ENCODE measurements at places on chromosomes 3 and 15.

GRCh38 chr3:192915304-192915703, 2.4 kb downstream of the MB21D2 start:
- no peak for DNase-seq

- DNase-seq, result no peak
These were observed 244.0 kb downstream of the GABRG3 start for GRCh38 chr15:27214961-27215360.

GRCh38 chr15:58988006-58988785, 733 bp downstream of the RNF111 start:
- DNase-seq, result peak; percentile 37

DNA sequence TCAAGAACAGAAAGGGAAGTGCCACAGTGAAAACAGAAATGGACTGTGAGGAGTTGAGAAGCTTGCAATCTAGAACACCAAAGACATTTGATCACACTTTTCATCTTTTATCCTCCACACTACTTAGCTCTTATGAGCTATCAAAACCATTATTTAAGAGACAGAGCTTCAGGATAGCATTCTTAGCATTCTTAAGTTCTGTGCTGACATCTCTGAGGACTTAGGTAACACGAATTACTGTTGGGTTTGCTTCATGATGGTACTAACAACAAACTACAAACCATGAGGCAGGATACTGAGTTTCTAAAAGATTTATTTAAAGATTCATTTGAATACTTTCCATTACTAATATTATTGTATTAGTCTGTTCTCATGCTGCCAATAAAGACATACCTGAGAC, 1038.6 kb downstream of the TUSC7 start:
- no peak for DNase-seq

GRCh38 chr15:68354923-68355322, 77.0 kb downstream of the ITGA11 start:
- no peak for DNase-seq

DNA sequence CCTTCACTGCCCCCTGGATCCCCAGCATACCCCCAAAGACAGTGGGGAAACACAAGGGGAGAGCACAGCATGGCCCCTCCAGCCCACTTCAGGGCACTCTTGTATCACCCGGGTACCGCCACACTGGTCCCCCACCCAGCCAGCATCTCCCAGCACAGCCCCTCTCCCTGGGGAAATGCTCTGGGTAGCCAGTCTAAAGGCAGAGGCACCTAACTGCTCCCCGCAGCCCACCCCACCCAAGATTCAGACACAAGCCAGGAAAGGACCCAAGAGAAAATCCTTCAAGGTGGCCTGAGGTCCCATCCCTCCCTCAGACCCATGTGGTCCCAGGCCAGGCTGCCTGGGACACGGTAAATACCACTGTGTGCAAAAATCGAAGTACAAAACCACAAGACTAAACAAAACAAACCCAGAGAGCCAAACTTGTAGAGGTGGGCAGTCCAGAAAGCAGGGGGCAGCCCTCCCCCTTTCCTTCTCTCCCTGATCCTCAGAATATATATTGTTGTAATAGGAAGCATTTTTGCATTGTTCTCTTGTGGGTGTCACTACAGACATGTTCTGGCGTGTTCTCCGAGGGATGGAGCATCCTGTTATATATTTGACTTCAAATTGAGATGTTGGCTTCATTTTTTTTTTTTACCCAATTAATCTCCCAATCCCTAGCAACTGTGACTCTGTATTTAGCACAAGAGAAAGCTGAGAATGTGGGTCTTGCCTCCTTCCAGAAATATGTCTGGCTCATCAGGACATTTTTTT, 51.7 kb downstream of the GRIP2 start:
- no peak for DNase-seq

Measured in T follicular helper cell (primary cell).